ENCODE measurements at places on chromosomes 13 and 19. TPM values are rescaled to one million over a fixed set of nuclear protein-coding genes. Genes with fewer than 3 reads are reported as not detected.

SPC24 gene
- polyA plus RNA-seq = 7.2 TPM

CEACAM7 gene
- 0.09 TPM for polyA plus RNA-seq

GRCh38 chr19:47236072-47236675, 5.2 kb upstream of the BBC3 start:
- DNase-seq = no peak

DNA sequence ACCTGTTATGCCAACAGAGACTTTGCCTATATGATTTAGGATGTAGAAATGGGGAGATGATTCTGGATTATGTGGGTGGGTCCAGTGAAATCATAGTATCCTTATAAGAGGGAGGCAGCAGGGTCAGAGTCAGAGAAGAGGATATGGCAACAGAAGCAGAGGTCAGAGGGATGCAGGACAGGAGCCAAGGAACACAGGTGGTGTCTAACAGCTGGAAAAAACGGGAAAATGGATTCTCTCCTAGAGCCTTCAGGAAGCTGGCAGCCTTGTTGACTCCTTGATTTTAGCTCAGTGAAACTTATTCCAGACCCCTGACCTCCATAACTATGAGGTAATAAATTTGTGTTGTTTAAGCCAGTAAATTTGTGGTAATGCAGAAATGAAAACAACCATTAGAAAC, 28.8 kb upstream of the OXGR1 start:
- no peak for DNase-seq

DNA sequence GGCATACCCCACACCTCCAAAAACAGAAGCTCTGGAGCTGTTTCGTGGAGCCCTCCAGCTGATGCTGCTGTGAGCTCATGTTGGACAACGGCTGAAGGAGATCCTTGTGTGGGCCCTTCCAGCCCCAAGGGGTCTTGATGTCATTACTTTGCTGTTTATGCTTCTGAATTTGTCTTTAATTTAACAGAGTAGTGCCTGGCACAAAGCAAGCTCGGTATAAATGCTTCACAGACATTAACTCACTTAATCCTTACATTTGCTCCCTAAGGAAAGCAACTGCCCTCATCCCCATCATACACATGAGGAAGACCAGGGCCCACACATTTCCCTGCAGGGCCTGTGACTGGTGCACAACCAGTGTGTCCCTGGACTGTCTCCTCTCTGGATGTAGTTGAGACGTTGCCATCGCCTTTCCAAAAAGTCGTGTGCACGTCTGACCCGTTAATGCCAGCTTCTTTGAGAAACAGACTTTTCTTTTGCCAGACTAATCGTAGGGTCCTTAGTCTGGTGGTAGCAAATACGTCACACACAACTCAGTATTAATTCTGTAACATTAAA, 7.6 kb downstream of the COL4A1 start:
- DNase-seq = no peak

Measured in large intestine (tissue), 12 donors.